Right ventricle myocardium superior (tissue), 1 donor: ENCODE measurements at places on chromosomes 16 and 17. TPM values are rescaled to one million over a fixed set of nuclear protein-coding genes. Genes with fewer than 3 reads are reported as not detected.

- peak; percentile 71 for DNase-seq
These were observed 740 bp upstream of the ATP6V0D1 start for GRCh38 chr16:67481561-67482232.

- DNase-seq: no peak
These were observed 32.3 kb upstream of the CAPN15 start for GRCh38 chr16:495127-495748.

Gene NOG
- total RNA-seq: 0.65 TPM

- DNase-seq: peak; percentile 88
These were observed 896 bp upstream of the MYLK3 start for GRCh38 chr16:46748775-46749705.

DNA sequence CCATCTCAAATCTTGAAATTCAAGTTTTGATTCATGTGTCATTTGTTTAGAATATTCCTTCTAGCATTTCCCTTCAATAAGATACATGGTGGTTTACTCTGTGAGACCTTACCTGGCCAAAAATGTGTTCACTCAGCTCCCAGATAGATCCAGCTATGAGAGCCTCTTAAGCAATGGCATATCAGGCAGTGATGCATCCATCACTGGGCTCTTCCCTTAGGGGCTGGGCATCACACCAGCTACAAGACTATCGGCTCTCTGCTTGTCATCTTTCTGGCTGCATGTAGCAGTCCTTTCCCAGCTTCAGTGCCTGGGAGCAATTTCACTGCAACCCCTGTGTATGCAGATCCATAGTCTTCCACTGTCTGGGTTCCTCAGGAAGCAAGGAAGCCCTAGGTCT lies 40.6 kb downstream of the GOSR1 start:
- no peak for DNase-seq

GRCh38 chr16:4135537-4135936 lies 19.3 kb upstream of the ADCY9 start:
- no peak for DNase-seq

GRCh38 chr16:72189865-72190371 lies 18.0 kb upstream of the PMFBP1 start:
- no peak for DNase-seq

DNA sequence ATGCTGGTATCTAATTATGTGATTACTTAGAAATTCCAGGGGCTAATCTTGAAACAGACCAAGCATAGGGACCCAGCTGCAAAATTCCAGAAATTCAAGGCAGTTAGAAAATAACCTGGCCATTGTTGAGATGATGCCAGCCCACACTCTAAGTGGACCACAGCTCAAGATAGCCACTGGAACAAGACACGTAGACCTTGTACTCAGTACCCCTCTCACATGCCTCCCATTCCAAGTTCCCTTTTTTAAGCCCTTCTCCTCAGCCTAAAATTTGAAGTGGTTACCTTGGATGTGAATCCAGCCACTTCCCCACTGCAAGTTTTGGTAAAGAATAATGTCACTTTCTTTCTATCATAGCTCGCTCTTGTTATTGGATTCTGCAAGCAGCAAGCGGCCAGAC lies 4.1 kb upstream of the ZNF19 start:
- no peak for DNase-seq

Gene RANBP10
- 10.9 TPM for total RNA-seq

GRCh38 chr17:17300624-17301568 lies 2.3 kb upstream of the NT5M start:
- peak; percentile 61 for DNase-seq
